Stimulated activated CD8-positive, alpha-beta memory T cell treated with anti-CD3 and anti-CD28 coated beads, Interleukin-12 subunit alpha, Interleukin-12 subunit beta, amount 100 ng/mL, for 4 hours (primary cell): ENCODE measurements at places on chromosomes 12 and 14.

GRCh38 chr14:89613260-89614008 lies 196.4 kb upstream of the FOXN3 start:
- DNase-seq: no peak

DNA sequence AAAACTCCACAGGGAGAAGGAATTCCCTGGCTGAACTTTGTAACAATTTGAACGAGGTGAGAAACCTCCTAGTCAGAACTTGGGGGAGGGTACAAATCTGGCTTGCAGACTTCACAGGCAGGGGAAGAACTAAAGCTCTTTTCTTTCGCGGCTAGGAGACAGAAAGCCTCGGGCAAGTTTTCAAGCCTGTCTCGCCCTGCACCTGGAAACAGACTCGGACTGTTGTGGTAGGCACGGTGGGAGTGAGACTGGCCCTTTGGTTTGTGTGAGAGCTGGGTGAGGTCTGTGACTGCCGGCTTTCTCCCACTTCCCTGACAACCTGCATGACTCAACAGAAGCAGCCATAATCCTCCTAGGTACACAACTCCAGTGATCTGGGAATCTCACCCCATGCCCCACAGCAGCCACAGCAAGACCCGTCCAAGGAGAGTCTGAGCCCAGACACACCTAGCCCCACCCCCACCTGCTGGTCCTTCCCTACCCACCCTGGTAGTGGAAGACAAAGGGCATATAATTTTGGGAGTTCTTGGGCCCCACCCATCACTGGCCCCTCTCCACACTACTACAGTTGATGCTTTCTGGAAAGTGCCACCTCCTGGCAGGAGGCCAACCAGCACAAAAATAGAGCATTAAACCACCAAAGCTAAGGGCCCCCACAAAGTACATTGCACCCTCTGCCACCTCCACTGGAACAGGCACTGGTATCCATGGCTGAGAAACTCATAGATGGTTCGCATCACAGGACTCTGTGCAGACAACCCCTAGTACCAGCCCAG lies 102.7 kb upstream of the ST8SIA1 start:
- no peak for DNase-seq

DNA sequence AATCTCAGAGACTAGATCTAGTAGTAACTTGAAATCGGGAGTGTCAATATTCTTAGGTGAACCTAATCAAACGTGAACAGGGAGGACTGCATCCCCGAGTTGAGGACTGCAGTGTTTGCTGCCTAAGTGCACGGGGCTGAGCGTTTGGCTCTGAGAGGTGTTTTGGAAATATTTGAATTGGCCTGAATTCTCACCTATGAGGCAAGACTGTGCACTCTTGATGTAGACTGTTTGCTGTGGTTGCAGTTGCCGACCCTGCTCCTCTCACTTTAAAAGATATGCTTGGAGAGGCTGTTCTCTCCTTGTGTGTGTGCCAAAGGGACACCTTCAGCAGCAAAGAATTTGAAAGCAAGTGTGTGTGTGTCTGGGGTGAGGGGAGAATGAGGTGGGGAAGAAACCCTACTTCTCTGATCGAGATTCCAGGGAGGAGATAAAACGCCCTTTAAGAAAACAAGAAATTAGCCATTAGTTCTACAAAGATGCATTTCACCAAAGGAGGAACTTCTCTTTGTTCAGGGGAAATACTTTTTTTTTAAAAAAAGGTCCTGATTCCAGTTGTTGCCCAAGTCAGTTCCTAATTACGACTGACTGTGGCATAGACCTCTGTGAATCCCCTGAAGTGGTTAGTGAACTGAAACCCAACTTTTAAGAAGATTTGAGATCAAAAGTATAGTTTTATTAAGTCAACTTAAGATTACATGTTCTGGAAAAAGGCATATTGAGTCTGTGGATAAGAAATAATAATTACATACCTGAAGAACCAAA lies 106.6 kb downstream of the DYRK2 start:
- DNase-seq: no peak

GRCh38 chr12:130919086-130919485 lies 34.6 kb upstream of the ADGRD1 start:
- DNase-seq: no peak

GRCh38 chr12:27123642-27124041 lies 41.3 kb upstream of the C12orf71 start:
- DNase-seq: no peak

GRCh38 chr14:104694475-104694950 lies 5.1 kb downstream of the INF2 start:
- DNase-seq: no peak

DNA sequence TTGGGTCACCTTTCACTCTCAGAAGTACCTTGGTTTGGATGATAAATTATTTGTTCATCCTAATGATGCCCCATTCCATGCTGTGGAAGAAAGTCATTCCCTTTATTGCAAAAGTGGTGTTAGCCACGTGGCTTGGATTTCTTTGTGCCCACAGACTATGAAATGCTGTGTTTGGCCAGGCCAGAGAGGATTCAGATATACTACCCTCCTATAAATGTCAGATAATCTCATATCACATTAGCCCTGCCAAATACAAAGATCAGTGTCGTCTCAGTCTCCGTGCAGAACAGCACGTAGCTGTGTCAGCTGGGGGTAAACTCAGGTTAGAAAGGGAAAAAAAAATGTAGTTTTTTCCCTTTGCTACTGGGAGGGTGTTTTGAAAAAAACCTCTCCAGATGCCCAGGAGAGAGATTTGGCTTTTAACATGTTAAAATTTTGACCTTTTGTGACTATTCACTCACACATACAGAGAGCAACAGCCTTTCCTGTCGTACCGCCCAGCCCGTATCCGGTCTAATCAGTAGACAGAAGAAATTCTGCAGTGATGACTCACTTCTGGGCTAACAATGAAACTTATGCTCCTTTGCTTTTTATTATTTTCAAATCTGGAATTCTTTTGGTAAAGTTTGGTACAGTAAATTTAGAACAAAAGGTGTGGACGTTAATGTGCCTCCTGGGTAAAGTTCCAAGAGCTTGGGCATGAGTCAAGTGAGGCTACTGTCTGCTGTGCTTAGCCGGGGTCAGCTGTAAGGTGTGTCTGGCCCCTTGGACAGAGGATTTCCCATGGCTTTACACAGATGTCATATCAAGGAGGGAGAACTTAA lies 8.5 kb upstream of the PTPRB start:
- DNase-seq: no peak

DNA sequence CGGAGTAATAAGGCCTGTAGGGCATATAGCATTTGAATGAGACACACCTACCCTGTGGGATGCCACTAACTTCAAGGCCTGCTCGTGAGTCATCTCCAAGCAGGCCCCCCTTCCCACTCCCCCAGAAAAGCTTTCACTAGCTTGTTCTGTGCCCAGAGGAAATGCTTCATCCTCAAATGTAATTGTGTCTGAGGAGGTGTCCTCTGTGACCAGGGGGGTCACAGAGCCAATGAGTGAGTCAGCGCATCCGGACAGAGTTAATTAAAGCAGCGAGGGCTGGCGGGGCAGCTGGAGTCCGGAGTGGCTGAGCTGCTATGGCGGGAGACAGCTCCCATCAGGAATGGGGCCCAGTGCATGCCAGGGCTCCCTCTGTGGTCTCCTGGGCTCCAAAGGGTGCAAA lies 27.0 kb upstream of the ESRRB start:
- DNase-seq: no peak

- no peak for DNase-seq
Observed at GRCh38 chr14:54671537-54671936, 104.6 kb downstream of the SAMD4A start.

DNA sequence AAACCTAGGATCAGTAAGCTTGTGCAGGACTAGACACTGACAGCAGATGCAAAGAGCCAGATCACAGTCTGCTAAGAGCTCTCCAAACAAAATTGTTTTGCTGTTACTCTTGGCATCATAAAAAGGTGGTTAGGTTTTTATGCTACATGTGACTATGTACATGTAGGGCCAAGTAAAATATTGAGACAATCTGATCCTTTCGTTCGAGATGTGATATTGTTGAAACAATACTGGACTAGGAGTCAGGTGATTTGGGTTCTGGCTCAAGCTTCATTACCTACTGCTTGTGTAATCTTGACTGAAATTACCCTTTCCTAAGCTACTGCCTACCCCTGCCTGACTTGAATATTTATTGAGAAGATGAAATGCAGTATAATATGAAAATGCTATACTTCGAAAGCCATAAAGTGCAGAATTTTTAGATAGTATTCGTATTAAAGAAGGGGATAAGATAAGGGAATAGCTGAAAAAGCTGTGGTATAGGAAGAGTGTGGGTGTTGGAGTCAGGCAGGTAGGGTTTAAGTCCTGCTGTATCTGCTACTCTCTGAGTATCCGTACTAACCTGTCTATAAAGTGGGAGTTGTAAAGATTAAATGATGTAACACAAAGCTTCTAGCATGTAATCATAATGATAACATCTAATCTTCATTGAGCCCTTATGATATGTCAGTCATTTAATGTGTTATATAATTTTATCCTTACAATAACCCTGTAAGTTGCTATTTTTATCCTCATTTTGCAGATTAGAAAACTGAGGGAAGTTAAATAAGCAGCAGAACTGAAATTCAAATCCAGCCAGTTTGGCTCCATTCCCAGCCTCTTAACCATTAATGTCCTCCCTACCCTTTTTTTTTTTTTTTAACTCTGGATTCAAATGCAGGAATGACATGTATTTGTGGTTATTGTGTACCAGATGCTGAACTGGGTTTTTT lies 38.6 kb upstream of the ATF1 start:
- DNase-seq: no peak

DNA sequence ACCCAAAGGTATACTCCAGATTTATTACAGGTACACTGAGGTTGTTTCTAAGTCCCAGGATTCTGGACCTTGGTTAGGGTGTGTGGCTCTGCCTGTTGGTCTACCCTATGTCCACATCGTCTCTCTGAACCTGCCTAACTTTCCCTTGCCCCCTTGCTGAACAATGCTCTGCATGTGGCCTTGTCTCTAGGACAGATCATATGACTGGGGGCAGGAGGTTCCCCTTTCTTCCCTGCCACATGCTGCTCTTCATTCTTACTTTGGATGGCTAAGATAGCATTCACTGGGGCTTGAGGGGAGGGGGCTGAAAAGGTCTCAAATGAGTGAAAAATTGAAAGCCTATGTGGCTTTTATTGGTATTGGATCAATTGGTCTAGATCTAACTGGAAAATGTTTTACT lies 49.2 kb downstream of the MBIP start:
- DNase-seq: no peak

- no peak for DNase-seq
Observed at GRCh38 chr14:22460461-22461195, 128.4 kb downstream of the DAD1 start.

DNA sequence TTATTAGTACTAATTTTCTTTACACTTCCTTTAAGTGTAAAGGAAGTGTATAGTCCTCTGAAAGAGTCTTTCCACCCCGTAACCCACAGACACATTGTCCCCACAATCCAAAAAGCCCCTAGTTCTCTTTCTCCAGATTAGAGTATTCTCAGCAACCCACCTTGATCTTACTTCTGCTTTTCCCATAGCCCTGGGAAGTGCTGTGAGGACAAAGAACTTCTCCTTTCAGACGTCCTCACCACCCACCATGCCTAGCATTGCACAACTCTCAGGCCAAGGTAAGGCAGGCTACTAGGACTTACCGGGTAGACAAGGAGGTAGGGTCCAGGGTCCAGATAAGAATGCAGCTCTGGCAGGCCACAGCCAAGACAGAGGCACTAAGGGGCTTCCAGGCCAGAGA lies 7.4 kb downstream of the AAAS start:
- DNase-seq: no peak

DNA sequence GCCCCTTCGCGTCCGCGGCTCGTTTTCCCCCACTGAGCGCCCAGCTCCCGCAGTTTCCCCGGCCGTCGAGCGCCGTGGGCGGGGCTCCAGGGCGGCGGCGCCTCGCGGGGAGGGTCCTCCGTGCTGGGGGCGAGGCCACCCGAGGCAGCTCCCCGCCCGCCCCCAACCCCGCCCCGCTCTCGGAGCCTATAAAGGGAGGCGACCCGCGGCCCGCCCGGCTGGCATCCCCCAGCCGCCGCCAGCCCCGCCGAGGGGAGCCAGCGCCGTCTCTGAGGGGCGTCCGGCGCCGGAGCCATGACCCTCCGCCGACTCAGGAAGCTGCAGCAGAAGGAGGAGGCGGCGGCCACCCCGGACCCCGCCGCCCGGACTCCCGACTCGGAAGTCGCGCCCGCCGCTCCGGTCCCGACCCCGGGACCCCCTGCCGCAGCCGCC lies at the start of gene TAMALIN:
TAMALIN (plus strand) TSS at position 221 of the 432 bp plus-strand sequence; CDS start at position 295, 74 bp downstream.
- DNase-seq: peak; percentile 78

DNA sequence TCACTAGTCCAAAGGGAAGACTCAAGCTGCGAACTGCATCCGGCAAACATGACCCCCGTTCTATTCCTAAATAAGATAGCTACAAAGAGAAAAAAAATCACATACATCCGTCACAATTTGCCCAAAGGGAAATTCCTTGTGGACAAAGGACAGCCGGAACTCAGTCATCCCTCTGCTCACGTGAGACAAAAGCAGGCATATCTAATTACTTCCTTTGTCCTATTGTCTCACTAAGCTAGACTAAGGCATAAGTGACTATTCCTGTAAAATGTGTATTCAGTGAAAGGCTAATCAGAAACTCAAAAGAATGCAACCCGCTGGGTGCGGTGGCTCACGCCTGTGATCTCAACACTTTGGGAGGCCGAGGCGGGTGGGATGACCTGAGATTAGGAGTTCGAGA lies 27.2 kb upstream of the NINJ2 start:
- no peak for DNase-seq

DNA sequence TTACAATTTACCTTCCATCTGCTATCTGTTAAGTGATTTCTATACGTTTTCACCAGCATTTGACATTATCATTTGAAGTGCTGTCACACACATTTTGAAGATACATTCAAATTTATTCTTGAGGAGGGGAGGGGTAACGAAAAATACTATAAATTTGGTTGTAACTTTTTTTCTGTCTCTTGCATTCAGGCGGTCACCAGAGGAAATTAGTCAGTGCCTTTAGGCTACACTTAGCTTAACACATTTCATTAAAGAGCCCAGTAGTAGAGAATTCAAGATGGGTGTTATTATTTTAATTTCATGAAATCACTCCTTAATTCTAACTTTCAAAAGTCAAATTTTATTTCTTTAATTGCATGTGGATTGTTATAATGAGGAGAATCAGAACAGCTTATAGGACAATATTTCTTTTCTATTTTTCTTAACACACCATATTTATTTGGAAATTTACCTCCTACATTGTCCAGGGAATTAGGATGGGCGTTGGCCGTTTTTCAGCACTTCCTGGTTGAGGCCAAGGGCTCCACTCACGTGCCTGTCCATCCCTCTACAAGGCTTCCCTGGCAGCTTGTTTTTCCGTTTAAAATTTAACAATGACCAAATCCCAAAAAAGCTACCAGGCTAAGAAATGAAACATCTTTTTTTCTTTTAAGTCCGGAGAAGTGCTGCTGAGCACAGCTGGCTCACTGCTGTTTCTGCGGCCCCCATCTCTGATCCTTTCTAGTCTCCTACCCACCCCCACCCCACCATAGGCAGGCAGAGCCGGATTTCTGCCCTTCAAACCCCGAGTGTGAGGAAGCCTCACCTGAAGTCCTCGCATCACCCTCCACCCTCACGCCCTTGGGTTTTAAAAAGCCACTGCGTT lies 1.1 kb upstream of the FAR2 start:
- DNase-seq: no peak

GRCh38 chr12:88142610-88142991 lies 494 bp downstream of the TMTC3 start:
- peak; percentile 6 for DNase-seq
